ENCODE measurements at places on chromosomes 6 and 20. TPM values are rescaled to one million over a fixed set of nuclear protein-coding genes. Genes with fewer than 3 reads are reported as not detected.

Gene KIAA1586
- 8.4 TPM for total RNA-seq

Gene APCDD1L
- 26.5 TPM for total RNA-seq

Gene CRISP3
- not detected for total RNA-seq

Gene NOTCH4
- 0.82 TPM for total RNA-seq

Gene SLC22A3
- total RNA-seq, result 13.5 TPM

Gene IL17F
- total RNA-seq, result not detected

Gene HTR1B
- total RNA-seq, result not detected

Gene PI3
- total RNA-seq, result not detected

Gene SLC17A3
- total RNA-seq, result not detected

Gene CCN6
- total RNA-seq, result not detected

Gene RRBP1
- 131 TPM for total RNA-seq

Gene TMEM217
- 2.4 TPM for total RNA-seq

Gene SNAP91
- total RNA-seq, result under 0.01 TPM

Gene C6orf132
- 0.75 TPM for total RNA-seq

Gene PACSIN1
- not detected for total RNA-seq

Gene BMP6
- 173 TPM for total RNA-seq

Gene PAX1
- total RNA-seq, result not detected

Gene KHDC1L
- not detected for total RNA-seq

Gene KHDRBS2
- total RNA-seq, result not detected

Gene WFDC10A
- total RNA-seq, result 0.12 TPM

Gene CASS4
- 0.12 TPM for total RNA-seq

Gene DEFB118
- total RNA-seq, result not detected

Gene RALGAPA2
- total RNA-seq, result 4.1 TPM

Gene COL9A3
- 0.30 TPM for total RNA-seq

Gene ABHD16B
- not detected for total RNA-seq

Gene PBOV1
- not detected for total RNA-seq

Gene IL17A
- total RNA-seq, result not detected

Gene C6orf118
- not detected for total RNA-seq

Gene HNF4A
- not detected for total RNA-seq

Gene HSD17B8
- total RNA-seq, result 6.0 TPM

Gene CTAGE9
- total RNA-seq, result not detected

Gene RNF39
- not detected for total RNA-seq

Gene COL11A2
- 0.08 TPM for total RNA-seq

Gene TUBB2B
- 4.1 TPM for total RNA-seq

Gene FKBP1C
- total RNA-seq, result 0.23 TPM

Gene RNF182
- not detected for total RNA-seq

Gene RTEL1
- total RNA-seq, result 9.2 TPM

Gene MCHR2
- total RNA-seq, result not detected

Gene GNRH2
- not detected for total RNA-seq

Gene DACT2
- total RNA-seq, result 0.82 TPM

Gene BPI
- total RNA-seq, result 0.30 TPM

Gene RPS6KA2
- 96.3 TPM for total RNA-seq

Gene BPIFB3
- total RNA-seq, result not detected

Gene MOCS1
- total RNA-seq, result 11.3 TPM

Gene OR2J3
- not detected for total RNA-seq

Gene HLA-DQB1
- total RNA-seq, result not detected

Gene CLIC5
- not detected for total RNA-seq

Gene ADAM33
- 48.6 TPM for total RNA-seq

Data from smooth muscle cell of the coronary artery (primary cell).